ENCODE measurements at places on chromosomes 7 and 10.

DNA sequence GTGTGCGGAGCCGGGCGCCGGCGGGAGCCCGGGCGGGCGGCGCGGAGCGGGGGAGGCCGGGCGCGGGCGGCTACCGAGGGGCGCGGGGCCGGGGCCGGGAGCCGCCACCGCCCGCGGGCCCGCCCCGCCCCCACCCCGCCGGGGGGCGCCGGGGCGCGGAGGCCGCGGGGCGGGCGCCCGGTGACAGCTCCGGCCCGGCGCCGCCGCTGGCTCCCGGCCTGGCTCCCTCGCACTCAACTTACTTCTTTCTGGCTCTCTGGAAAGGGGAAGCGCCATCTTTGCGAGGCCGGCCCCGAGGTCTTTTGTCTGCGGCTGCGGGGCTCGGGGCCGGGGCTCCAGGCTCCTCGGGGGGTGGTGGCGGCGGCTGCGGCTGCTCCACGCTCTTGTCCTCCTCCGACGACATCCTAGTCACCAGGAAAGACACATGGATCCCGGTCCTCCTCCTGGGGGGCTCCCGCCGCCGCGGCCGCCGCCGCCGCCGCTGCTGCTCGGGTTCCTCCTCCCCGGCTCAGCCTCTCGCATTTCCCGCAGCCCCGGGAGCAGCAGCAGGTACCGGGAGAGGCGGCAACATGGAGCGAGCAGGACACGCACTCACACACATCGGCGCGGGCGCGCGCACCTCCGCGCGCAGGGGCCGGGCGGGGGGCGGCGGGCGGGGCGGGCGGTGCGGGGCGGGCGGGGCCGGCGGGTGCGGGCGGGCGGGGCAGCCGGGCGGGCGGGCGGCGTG, at the start of gene KMT2C:
TSS of gene KMT2C (minus strand) at position 620 of the 727 bp plus-strand sequence. CDS start at position 403, 217 bp downstream.
- DNase-seq = no peak

DNA sequence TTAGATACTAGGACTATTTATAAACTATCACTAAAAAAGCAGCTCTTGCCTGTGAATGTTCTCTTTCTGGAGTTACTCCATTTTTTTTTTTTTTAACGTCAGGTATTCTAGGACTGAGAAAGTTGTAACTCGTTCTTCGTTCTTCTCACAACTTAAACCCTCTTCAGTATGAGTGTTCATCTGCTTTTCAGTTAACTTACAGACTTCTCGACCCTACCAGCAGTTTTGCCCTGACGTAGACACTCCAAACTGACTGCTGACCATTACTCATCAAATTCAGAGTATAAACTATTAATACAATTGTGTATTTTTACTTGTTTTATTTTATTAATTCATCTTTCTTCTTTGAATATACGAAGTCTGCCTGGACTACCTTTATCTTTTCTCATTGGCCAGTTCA, 353.1 kb downstream of the GPR37 start:
- no peak for DNase-seq

DNA sequence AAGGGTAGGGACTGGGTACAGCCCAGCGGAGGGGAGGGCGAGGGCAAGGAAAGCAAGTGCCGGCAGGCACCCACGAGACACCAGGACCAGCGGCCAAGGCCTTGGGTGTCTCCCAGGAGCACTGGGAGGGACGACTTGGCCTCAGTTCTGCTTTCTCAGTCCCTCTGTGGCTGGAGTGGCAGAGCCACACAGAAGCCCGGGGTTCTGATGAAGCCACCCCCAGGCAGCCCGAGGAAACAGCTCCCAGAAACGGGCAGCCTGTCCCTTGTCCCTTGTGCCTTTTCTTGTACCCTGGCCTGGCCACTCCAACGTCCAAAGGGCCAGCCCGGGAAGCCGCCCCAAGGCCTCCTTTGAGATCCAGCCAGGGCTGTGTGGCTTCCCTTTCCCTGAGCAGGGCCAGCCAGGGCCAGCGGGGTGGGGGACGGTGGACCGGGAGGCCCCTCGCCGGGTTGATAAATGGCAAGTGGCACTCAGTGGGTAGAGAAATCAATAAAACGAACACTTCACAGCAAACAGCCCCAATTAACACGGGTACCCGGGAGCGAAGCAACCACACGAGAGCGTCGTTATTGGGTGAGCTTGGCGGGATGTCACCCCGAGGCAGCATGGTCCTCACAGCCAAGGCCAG, 69.8 kb upstream of the GNA12 start:
- DNase-seq = no peak

GRCh38 chr7:94400022-94400421, 5.3 kb downstream of the COL1A2 start:
- no peak for DNase-seq

GRCh38 chr10:95505641-95506040, 55.5 kb downstream of the SORBS1 start:
- DNase-seq = no peak

DNA sequence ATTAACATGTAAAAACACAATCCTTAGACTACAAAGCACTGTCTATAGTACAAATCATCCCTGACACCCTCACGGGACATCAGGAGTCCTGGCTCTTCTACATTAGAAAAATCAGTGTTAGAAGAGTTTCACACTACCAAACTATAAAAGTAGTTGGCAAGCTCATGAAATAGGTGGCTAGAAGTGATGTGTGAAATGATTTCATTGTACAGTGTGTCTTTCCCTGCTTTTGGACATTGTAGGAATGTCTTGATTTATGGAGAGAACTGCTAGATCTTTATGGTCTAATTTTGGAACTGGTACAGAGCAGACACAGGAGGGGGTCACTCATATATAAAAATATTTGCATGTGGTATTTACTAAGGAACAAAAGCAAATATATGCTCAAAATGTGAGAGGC, 33.2 kb downstream of the SEMA3A start:
- no peak for DNase-seq

GRCh38 chr10:120492346-120492745, 35.3 kb downstream of the PLPP4 start:
- no peak for DNase-seq

- DNase-seq = no peak
Measured at GRCh38 chr10:32199714-32200394, 143.6 kb upstream of the KIF5B start.

DNA sequence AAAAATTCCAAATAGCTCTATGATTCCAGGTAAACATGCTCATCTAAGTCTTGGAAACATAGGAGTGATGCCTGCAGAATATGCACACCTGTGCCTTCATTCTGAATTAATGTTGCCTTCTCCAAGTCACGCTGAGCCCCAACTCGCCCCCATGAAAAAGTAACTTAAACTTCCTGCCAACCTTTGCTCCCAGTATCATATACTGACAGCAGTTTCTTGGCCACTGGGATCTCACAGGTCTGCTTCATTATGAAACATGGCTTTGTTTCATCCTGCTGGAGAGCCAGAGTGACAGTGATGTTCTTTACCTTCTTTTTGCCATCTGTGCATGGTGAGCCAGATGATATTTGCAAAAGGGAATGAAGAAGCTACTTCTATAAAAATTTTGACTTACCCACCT, 34.9 kb downstream of the ABLIM1 start:
- no peak for DNase-seq

- no peak for DNase-seq
Measured at GRCh38 chr10:72334196-72334824, 20.4 kb downstream of the DNAJB12 start.

DNA sequence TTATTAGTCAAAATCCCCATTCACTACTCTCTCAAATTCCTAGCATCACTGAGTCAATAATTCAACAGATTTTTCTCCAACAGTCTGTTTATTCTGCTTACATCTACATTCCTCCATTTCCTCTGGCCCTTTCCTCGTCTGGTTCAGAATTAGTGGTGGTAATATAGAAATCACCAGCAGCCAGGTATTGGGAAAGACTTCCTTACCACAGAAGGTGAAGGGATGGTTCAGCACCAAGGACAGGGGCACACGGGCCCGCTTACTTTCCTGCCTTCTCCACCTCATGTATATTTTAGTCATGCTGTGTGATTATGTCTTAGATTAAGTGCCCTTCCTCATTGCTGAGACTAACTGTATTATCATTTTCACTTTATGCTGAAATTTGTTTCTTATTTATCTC, 70.4 kb upstream of the APBB1IP start:
- DNase-seq = peak; percentile 3

DNA sequence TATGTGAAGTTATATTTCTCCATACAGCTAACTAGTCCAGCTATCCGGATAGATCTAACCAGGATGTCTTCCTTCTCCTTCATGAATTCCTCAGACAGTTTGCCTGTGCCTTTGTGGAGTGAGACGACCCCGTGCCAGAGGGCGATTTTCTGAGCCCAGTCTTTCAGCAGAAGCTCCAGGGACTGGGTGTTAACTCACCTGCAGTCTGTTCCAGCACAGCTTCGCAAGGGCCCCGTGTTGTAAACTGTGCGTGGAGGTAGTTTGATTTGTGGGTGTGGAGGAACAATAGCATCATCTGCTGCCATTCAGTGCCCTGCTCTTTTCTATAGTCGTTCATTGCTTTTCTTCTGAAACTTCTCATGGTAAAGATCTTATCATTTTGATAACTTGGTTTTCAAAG, 103.8 kb downstream of the INPP5A start:
- DNase-seq = no peak

DNA sequence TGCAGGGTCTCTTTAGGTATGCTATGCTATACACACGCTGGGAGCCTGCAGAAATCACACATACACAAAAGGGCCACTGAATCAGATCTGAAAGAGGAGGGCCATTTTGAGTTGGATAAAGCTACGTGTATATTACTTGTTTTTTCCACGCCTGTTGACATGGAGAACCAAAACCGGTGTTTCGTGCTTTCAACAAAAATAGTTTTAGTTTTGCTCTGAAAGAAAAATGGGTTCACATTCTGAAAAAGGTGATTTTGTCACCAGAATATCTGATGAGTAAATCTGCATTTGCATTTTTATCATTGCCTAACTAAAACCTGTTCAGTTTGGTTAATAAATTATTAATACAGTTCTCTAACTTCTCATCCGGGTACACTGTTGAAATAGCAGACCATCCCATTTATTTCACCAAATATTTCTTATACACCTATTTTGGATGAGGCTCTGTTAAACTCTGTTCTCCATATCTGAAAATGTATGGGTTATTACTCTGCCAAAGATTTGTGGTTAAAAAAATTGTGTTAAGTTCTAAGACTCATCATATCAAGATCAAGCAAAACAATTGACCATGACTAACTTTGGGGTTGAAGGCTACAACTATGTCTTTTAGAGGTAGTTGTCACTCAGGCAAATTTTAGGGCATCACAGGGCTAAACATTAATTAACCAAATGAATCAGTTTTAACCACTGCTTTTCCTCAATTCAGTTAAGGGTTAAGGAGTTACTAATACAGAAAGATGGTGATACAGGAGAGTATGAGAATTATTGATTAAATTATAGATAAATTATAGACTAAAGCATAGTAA, 101.2 kb upstream of the RPA3 start:
- no peak for DNase-seq

DNA sequence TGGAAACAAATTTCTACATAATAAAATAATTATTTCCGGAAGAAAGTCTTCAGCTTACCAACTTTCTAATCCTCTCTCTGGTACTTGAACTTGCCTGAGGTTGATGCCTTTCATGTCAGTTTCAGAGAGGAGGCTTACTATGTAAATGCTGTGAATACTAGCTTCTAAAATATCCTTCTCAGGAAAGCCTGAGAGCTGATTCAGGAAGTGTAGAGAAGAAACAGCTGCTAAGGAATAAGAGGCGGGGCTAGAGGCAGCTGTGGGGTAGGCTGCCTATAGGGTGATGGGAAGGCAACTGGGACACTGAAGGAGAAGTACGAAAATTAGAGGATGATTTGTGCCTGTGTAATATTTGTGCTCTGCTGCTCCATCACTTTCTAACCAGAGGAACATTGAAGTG, 69.3 kb downstream of the AVL9 start:
- DNase-seq = no peak

DNA sequence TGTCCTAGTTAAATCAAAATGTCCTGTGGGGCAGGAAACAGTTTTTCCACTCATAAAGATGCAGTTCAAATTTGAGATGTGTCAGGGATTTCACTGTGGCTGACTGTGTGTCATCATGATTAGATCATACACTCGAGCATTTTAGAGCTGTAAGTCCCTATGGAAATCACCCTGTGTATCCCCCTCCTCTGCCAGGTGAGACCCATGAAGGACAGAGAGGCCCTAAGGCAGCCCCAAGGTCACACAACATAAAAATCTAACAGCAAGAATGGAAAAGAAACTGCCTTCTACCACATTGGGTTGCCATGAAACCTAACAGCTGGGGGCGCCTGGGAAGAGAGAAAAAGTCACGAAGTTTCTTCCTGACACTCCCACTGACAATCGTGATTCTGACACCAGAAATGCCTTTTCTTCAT, 135.8 kb downstream of the KCNMA1 start:
- no peak for DNase-seq

GRCh38 chr10:71888623-71889387, 37.8 kb upstream of the PSAP start:
- peak; percentile 34 for DNase-seq

- DNase-seq = no peak
Measured at GRCh38 chr10:124697443-124697836, 46.7 kb downstream of the FAM53B start.

DNA sequence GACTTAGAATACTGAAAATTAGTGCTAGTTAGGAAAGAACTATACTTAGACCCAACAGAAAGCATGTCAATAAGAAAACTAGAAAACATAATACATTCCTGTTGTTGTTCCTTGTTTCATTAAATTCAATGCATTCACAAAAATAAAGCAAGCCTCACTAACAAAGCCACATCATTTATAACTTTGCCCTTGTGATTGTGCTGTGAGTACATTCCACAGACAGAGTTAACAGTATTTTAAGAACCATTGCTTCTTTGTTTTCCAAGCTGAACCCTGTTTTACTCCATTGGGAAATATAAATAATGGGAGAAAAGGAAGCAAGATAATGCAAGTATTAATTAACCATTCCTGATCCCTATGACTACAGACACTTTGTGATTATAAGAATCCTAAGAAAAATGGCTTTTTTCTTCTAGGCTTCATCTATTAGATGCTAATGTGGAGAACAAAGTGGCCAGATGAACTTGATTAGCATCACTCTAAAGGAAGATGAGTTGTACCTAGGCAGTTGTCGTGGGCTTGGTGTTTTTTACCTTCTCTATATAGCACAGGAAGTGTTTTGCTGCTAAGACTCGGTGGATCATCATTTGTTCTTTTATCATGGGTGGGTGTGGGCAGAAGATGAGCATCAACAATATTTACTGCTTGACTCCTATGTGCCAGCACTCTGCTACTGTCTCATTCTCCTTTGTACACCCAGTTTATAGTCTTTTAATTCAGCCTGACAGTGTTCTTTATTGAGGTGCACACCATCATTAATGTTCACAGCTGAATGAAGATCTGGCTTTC, 34.2 kb upstream of the ZNRF2 start:
- no peak for DNase-seq
